ENCODE measurements at places on chromosomes 7 and 10.

DNA sequence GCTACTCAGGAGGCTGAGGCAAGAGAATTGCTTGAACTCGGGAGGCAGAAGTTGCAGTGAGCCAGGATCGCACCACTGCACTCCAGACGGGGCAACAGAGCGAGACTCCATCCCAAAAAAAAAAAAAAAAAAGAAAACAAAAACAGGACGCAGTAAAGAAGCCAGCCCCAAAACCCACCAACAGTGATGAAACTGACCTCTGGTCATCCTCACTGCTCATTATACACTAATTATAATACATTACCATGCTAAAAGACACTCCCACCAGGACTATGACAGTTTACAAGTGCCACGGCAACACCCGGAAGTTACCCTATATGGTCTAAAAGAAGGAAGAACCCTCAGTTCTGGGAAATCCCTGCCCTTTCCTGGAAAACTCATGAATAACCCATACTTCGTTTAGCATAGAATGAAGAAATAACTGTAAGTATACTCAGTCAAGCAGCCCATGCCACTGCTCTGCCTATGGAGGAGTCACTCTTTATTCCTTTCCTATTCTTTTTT is 40.0 kb upstream of the EIF4H start:
- peak; percentile 58 for DNase-seq

DNA sequence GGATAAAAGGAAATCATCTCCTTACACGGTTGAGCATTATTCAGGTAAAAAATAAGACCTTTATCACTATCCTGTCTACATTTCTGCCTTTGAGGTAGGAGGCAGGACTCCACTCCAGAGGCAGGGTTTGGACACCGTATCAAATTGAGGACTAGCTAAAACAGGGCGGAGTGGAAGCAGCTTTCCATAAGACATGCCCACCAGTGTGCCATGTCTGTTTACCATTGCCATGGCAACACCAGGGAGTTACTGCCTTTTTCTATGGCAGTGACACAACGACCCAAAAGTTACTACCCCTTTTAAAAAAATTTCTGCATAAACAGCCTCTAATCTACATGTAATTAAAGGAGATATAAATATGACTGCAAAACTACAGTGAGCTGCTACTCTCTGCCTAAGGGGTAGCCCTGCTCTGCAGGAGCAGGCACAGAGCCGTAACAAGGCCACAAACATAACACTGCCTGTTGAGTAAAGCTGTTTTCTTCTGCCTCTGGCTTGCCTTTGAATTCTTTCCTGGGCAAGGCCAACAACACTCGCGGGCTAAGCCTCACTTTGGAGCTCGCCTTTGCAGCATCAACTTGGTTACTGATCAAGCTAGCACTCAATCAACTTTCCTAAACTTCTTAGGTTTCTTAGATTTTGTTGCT is 26.5 kb downstream of the DGKB start:
- DNase-seq, result no peak

DNA sequence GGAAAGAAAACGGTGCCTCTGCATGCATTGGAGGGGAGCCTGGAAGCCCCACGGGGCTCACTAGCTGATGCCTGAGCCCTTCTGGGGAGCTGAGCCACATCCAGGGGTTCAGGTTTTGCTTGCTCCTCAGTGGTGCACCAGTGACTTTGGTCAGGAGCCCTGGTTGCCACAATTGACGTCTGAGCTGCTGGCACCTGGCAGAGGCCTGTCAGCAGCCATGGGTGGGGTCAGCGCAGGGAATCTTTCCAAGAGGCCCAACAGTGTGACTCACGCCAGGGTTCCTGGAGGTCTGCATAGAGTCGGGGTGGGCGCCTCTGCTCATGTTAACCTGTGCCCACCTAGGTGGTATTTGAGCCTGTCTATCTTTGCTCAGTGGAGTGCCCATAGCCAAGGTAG is 138.7 kb downstream of the NEURL1 start:
- DNase-seq, result no peak

DNA sequence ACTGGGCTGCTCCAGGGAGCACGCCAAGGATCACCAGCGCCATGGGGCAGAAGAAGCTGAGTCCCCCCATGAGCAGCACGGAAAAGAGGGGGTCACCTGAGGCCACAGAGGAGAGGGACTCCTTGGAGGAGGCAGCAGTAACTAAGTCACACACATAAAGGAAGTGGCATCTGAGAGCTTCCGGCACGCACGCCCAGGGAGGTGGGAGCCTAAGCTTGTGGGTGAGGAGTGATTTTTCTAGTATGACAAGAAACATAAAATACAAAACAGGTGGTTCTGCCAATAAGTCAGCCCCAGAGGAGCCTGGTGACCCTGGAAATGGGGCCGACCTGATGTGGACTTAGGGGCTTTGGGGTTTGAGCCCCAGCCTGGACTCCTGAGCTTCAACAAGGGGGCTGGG is 60.8 kb downstream of the CARD11 start:
- DNase-seq, result peak; percentile 74

DNA sequence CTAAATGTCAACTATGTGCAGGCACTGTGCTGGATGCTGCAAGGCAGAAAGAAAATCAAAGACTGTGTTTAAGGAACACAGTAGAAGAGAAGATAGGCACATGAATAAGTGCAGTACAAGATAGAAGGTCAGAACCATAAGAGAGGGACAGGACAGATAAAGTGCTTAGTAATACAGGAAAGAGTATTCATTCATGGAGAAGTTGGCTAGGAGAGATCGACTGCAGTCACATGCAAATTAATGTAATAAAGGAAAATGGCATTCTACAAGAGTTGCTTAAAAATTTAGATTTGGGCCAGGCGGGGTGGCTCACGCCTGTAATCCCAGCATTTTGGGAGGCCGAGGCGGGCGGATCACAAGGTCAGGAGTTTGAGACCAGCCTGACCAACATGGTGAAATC is 24.8 kb downstream of the KIF5B start:
- no peak for DNase-seq

GRCh38 chr10:54094321-54094720 is 706.7 kb downstream of the PCDH15 start:
- DNase-seq, result no peak

DNA sequence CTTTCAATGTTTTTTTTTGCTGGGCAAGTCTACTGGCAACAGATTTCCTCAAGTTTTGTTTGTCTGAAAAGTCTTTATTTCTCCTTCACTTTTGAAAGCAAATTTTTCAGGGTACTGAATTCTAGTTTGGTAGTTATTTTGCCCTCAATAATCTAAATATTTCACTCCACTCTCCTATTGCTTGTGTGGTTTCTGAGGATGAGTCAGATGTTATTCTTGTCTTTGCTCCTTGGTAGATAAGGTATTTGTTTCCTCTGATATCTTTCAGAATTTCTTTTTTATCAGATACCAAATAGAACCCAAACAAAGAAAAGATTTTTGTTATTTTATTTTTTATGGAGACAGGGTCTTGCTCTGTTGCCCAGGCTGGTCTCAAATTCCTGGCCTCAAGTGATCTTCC is 99.2 kb upstream of the MALRD1 start:
- no peak for DNase-seq

DNA sequence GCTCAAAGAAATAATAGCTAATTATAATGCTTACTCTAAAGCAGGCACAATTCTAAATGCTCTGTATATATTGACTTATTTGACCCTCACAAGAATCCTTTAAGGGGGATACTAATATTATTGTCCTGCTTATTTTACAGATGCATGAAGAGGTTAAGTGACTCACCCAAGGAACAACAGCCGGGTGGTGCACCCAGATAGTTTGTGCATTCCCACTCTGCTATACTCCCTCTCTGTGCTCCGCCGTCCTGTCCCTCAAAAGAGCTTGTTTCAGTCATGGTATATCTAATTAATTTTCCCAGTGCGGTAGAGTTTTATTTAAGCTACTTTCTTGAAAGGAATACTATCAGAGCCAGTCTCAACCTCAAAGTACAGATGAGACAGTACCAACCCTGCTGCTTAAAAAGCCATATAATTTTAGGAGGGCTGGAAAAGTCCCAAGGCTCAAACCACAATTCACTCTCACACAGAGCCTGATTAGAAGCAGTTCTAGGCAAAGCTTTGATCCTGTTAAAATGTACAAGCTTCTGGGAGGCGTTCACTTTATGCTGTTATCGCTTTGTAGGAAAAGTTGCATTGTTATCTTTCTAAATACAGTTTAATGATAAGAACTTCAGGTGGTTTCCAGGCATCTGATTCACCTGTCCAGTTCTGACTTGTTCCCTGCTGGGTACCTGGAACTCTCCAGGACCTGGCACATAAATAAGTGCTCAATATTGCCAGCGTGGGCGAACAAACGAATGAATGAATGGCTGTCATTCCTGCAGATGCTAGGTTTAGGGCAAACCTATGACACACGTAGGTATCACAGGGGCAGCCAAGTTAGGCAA is 261.5 kb upstream of the KLF14 start:
- DNase-seq, result no peak
